M059J (cell line): ENCODE measurements at places on chromosomes 3 and 15.

DNA sequence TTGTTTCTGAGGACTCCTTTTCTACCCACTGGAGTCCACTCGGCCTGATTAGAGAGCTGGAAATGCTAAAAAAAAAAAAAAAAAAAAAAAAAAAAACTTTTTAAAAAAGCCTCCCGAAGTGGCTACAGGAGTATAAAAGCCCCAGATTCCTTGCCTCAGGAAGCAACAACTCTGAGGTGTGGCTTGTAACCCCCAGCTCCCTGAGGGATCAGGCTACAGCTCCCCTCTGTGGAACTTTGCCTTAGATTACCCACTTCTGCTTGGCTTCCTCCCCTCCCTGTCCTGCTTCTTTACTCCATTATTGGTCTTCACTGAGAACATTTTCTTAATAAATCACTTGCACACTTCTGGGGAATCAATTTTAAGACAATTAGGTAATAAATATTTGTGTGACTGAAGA lies 49.7 kb upstream of the GADL1 start:
- no peak for DNase-seq

- DNase-seq, result no peak
These were observed 9.1 kb downstream of the SHOX2 start for GRCh38 chr3:158097081-158097592.

GRCh38 chr3:19539518-19540392 lies 391.4 kb downstream of the KCNH8 start:
- DNase-seq, result no peak

DNA sequence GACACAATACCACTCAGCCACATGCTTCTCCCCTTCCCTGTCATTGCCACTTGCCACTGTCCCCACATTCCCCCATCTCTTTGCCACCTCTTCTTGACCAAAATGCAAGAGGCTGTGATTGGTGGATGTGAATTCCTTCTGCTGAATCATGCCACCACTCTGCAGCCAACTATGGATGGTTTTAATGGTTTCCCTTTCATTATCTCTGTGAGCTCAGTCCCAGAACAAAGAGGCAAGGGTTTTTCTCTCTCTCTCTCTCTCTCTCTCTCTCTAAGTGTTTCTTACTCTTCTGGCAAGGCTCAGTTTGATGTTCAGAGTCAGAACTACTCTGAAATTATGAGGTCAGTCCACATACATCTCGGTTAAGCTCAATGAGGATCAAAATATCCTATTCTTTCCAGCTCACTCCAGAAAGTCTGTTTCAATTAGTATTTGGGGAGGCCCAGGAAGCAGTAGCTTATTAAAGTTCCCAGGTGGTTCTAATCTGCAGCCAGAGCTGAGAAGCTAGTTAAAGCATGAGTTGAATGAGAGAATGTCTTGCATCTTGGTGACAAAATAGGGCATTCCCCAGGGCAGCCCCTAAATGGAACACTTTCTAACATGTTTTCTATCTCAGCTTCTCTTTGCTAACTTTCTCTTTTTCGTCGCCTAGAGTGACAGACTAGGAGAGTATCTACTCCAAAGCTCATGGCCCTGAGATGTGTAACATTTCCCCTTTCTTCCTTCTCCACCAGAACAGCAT lies 8.5 kb upstream of the ILDR1 start:
- DNase-seq, result peak; percentile 76

- no peak for DNase-seq
These were observed 189.9 kb downstream of the WNT5A start for GRCh38 chr3:55297245-55297644.

DNA sequence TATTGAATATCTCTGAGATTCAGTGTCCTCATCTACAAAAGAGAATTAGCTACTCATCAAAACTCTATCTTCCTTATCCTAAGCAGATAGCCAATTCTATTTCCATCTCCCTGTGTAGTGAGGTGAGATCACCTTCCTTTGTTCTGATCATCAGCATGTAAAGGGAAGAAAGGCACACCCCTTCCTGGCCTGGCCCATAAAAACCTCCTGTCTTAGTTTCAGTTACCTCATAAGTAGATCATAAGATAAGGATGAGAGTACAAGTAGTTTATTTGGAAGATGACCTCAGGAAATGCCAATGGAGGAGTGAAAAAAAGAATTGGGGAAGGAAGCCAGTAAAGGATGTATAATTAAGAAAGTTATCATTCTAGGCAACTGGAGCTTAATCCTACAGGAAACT lies 114.5 kb upstream of the GADL1 start:
- DNase-seq, result peak; percentile 79

DNA sequence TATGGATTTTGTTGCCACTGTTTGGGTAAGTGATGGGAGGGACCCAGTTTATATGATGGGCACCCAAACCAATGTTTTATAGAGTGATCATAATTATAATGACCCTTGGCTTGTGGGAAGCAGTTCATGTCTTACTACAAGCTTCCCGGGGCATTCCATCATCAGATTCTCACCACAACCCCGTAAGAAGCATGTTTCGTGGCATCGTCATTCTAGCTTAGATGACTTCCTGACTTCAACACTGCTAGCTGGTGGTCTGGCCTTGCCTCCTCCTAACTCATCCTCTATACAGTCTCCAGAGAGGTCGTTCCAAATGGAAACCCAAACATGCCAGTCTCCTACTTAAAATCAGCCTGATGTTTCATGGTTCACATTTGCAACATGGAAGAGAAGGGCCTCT lies 226.9 kb downstream of the ADAMTS9 start:
- DNase-seq, result peak; percentile 79

DNA sequence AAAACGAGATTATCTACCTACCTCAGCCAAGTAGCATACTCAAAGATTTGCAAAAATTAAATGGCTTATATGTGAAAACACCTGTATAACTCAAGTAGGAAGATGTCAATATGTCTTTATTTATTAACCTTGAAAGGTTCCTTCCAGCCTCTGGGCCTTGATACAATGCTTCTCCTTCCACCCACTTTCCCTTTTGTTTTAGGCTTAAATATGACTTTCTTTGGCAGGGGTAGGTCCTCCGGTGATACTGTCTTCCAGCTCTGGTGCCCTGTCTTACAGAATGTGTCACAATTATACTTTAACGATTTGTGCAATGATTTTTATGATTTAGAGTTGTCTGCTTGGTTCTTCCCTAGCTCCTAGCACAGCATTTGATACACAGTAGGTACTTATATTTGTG lies 4.1 kb downstream of the LINS1 start:
- DNase-seq, result no peak

- peak; percentile 2 for DNase-seq
These were observed 136.1 kb upstream of the RBMS3 start for GRCh38 chr3:29144807-29145206.

DNA sequence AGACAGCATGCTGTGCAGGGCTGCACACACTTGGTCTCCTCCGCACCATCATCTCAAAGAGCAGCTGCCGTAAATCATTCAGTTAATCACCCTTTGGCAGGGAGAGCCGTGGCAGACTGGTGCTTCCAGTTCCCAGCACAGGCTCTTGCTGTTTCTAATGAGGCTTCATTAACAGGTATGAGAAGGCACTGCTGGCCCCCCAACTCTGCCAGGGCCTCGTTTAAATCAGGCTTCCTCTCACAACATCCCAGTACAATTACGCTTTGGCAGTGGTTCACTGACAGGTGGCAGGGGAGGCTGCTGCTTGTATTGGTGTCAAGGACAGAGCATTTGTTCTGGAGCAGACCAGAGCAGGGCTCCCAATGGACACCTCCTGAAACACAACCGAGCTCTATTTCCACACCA lies 77.1 kb downstream of the BFSP2 start:
- DNase-seq, result no peak

- DNase-seq, result no peak
These were observed 24.1 kb upstream of the GOLGA8A start for GRCh38 chr15:34461730-34462129.

GRCh38 chr3:65551945-65552344 lies 486.8 kb downstream of the MAGI1 start:
- DNase-seq, result no peak

DNA sequence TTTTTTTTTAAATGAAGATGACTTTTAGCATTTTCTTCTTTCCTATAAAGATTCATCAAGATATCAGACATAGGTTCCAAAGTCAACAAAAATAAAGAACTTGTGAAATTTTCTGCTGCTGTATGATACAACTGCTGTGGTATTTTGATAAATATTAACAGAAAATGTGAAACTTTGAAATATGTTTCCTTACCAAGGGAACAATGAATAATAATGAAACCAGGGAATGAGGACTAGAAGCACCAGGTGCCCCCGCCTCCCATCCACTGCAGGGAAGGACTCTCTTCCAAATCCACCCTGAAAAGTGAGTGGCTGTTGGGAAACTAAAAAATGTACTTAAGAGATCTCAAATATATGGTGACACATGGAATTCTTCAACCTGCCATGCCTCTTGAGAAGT lies 198.4 kb downstream of the FHIT start:
- DNase-seq, result no peak

- no peak for DNase-seq
These were observed 231.8 kb downstream of the CHST2 start for GRCh38 chr3:143351354-143351753.

- peak; percentile 63 for DNase-seq
These were observed 99.2 kb downstream of the SLMAP start for GRCh38 chr3:57855281-57855680.

GRCh38 chr3:160008961-160009360 lies 20.3 kb downstream of the IL12A start:
- no peak for DNase-seq

GRCh38 chr15:70513819-70514218 lies 249.5 kb downstream of the UACA start:
- no peak for DNase-seq

- DNase-seq, result no peak
These were observed 6.4 kb downstream of the MYL3 start for GRCh38 chr3:46856576-46857471.

- DNase-seq, result peak; percentile 73
These were observed 153.3 kb downstream of the P3H2 start for GRCh38 chr3:189967254-189967865.

- peak; percentile 18 for DNase-seq
These were observed 148.1 kb downstream of the LMLN start for GRCh38 chr3:198107840-198108734.

- DNase-seq, result no peak
These were observed 16.1 kb upstream of the C15orf61 start for GRCh38 chr15:67504796-67505195.

DNA sequence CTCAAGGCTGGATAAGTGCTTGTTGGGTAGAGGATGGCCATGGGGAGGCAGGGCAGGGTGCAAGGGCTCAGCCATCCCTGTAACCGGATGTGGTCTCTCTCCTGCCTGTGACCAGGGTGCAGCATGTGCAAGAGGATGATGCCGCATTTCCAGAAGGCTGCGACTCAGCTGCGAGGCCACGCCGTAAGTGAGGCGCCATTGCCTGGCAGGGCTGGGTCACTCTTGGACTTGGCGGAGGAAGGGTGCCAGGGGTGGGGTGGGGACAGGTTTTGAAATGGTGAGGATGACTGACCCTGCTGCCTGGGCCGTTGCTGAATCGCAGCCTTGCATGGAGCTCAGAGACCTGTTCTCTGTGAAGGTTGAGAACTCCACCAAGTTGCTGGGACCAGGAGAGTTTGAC lies 49.3 kb downstream of the PDIA5 start:
- DNase-seq, result no peak

- DNase-seq, result no peak
These were observed 87.3 kb downstream of the MBNL1 start for GRCh38 chr3:152355744-152356665.

- DNase-seq, result peak; percentile 29
These were observed 71.9 kb upstream of the FEZF2 start for GRCh38 chr3:62445275-62445674.

DNA sequence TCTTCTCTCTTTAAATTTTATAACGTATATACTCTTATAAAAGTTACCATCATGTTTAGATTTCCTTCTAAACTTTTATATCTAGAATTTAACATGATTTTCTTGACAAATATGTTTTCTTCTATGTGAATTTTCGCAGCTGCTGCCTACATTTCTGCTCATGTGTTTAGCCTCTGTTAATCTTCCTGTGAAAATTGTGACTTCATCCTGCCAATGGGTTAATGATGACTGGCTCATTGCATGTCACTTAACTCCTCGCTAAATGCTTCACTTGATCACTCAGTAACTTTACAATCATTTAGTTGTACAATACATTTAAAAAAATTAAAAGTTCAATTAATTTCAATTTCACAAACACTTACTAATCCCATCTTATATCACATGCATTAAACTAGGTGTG lies 178.1 kb downstream of the LPP start:
- no peak for DNase-seq

DNA sequence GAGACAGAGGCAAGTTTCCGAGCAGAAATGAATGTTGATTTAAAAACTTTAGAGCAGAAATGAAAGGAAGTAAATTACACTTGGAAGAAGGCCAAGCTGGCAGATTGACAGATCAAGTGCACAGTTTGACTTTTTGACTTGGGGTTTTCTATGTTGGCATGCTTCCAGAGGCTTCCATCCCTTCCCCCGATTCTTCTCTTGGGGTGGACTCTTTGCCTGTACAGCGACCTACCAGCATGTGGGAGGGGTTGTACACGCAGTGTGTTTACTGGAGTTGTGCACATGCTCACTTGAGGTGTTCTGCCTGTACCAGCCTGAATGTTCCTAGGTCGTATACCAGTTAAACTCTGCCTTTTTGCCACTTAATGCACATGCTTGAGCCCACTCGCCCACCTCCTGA lies 701.5 kb upstream of the GBE1 start:
- DNase-seq, result no peak

DNA sequence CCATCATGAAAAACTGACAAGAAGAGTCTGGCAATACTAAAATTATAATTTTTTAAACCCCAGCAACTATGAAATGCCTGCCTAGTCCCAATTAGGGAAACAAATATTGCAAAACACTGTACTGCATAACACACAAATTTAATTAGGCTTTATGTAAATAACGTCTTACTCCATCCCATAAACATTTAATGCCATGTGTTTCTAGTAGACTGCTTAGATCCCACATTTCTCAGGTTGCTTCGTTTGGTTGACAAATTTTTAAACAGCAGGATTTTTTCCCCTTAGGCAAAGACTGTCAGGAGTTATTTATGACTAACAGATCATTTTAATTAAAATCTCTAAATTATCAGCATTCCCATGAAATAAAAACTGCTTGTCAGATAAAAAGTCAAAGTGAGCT lies 29.9 kb downstream of the EIF2AK4 start:
- DNase-seq, result peak; percentile 24

DNA sequence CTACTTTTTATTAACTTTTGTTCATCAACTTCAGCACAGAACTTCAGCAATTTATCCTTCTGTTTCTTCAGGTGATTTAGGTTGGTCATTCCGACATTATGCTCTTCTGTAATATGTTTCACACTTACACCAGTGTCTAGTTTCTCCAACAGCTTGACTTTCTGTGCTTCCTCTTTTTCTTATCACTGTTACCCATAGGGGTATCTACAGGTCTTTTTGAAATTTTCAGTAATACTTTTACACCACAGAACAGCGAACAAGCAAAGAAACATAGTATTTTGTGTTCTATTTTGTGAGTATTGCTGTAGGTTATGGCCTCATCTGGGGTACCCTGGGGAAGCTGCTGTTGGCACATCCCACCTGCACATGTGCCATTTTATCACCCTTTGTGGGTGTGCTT lies 260.7 kb downstream of the NSUN3 start:
- no peak for DNase-seq

DNA sequence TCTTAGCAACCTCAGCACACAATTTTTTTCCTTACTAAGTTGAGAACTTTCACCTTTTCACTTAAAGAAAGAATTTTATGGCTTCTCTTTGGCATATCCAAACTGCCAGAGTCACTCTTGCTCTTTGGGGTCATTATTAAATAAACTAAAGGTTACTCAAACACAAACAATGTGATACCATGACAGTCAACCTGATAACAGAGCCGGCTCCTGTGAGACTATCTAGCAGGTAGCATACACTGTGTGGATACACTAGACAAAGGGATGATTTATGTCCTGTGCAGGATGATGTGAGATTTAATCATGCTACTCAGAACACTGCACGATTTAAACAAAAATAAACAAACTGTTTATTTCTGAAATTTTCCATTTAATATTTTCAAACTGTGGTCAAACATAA lies 35.6 kb downstream of the LRRFIP2 start:
- DNase-seq, result peak; percentile 70
